ENCODE measurements at places on chromosomes 5 and 9. TPM values are rescaled to one million over a fixed set of nuclear protein-coding genes. Genes with fewer than 3 reads are reported as not detected.

The GRIA1 gene
- not detected for total RNA-seq

The HSPB3 gene
- 25.8 TPM for total RNA-seq

The FBP2 gene
- 0.41 TPM for total RNA-seq

The PCDHGC4 gene
- total RNA-seq: 0.10 TPM

The COL23A1 gene
- 0.08 TPM for total RNA-seq

The OBP2B gene
- not detected for total RNA-seq

The GPR151 gene
- total RNA-seq: not detected

The NR4A3 gene
- 0.06 TPM for total RNA-seq

The DEPDC1B gene
- total RNA-seq: 41.6 TPM

The SPINK1 gene
- not detected for total RNA-seq

The SPAAR gene
- 0.27 TPM for total RNA-seq

The LCP2 gene
- 2.7 TPM for total RNA-seq

The ANKRD18A gene
- total RNA-seq: 0.62 TPM

The PCDHB16 gene
- total RNA-seq: 3.7 TPM

All from H4 (cell line).